ENCODE measurements at places on chromosomes 2 and 18.
A peak's percentile ranks its signal among the peaks of the same experiment; 100 is the strongest.

- no peak for DNase-seq
These were observed 20.4 kb upstream of the NR4A2 start for GRCh38 chr2:156352911-156353310.

DNA sequence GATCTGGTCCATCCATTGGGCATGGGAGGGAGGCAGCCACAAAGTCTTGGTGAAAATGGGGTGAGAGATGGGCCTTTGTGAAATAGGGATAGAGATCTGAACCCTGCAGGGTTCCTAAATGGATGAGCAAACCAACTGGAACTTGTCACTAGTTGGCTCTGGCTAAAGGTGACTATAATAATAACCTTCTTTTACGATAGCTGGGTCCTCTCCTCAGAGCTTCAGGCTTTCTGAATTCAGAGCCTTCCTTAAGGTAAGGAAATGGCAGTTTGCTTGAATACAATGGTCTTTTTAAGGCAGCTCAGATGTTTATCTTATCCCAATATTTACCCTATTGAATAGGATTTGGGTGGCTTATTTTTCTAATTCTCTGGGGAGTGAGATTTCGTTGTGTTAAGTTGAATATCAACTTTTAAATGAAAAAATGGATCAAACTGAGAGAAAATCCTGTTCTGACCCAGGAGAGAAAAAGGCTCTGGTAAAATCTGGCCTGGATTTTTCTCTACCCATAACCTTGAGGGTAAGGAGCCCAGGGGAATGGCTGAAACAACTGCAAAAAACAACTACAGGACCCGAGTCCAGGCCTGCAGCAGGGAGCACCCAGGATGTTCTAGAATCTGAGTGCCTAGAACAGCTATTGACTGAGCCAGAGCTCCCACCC lies 61.1 kb upstream of the CXCR4 start:
- DNase-seq = no peak

DNA sequence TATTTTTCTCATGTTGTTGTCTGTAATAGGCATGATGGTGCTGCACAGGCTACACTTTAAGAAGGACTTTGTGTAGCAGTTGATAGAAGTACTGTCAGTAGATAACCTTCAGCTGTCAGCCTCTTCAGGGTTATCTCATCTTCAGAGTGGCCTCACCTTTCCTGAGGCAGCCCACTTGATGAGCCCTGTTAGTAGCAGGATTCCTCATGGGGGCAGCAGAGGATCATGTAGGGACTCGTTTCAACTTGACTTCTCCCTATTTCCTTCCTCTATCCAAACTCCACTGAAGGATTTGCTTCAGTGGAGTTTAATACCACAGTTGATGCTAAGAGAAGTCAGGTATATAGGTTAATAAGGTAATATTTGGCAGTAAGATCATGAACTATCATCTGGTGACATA lies 530.3 kb upstream of the FSIP2 start:
- DNase-seq = no peak

- DNase-seq = no peak
These were observed 5.8 kb downstream of the TBC1D8 start for GRCh38 chr2:101145406-101145805.

DNA sequence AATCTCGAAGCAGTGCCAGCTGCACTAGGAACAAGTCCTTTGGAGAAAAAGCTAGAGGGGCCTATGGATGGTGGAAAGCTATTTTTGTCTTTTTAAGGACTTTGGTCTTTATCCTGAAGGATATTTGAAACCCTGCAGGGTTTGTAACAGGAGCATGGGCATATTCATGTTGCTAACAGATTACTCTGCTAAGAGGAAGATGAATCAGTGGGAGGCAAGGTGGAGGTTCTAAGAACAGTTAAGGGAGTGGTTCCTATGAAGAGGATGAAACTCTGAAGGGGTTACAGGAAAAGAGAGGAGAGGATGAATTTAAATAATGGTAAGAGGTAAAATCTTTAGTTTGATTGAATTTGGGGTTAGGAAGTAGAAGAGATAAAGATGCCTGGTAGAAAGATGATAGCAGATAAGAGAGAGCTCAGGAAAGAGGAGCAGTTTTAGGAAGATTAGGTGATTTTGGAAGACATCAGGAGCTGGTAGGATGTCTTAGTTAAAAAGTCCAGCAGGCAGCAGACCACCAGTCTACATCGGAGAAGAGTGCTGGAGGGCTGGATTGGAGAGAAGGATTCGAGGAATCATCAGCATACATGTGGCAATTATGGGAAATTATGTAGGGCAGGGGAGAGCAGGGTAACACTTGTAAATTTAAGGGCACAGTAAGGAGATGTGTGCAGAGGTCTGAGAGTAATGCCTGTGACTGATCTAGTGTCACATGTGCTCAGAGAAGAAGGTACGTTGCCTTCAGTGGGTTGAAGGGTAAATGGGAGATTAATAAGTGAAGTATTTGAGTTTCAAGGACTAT lies 39.3 kb upstream of the C1GALT1C1L start:
- DNase-seq = no peak

DNA sequence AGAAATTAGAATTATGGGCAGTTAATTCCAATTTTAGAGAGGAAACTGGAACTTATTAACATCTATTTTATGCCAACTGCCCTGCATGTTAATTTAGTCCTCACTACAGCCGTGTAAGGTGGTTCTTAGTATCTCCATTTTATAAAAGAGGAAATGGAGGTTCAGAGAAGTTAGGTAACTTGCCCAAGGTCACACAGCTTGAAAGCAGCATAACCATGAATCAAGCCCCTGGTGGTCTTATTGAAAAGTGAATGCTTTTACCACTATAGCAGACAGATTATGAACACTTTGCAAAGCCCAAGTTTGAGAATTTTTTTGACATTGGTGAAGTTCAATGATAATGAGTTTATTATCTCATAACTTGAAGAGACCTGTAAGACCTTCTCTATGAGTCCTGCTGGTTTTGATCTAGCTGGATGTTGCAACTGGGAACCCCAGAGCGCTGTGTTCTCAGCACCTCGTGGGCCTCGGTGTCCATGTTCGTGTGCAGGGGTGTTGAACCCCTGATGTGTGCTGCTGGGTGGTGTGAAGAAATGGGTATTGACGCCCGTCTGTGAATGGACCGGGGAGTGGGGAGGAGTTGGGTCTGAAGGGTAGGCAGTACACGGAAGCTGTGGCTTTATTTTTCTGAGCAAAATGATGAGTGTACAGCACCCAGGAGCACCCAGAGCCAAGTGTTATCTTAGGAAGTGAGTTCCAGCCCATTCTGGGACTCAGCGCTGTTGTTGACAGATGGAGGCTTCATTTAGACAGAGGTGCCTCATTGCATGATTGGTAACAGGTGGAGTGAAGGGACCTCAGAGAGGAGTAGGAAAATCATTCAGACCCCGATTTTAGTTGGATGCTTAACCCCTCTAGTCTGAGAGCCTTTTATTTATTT lies 9.7 kb downstream of the GREB1 start:
- DNase-seq = no peak

- no peak for DNase-seq
These were observed 34.0 kb downstream of the TMEM185B start for GRCh38 chr2:120189189-120189588.

DNA sequence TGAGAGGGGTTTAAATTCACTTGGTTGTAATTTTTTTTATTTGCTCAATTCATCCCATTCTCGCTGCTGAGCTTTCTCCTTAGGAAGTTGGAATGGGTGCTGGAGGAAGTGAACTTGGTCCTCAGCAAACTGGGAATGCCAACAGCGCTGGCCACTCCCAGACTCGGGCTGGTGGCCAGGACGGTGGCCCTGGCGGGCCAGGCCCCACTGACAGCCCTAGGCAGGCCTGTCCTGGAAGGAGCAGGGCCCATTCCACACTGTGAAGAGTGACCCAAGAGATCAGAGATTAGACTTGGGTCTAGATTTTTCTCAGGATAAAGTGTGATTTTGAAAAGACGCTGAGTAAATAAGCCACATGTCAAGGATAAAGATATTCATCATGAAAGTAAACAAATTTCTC lies 132.7 kb downstream of the HDAC4 start:
- DNase-seq = no peak

- no peak for DNase-seq
These were observed 368.2 kb downstream of the EPHA4 start for GRCh38 chr2:221203856-221204255.

- no peak for DNase-seq
These were observed 2.1 kb downstream of the FZD5 start for GRCh38 chr2:207767461-207768167.

GRCh38 chr2:67268797-67269196 lies 128.3 kb upstream of the ETAA1 start:
- DNase-seq = no peak

GRCh38 chr2:149782572-149782971 lies 195.0 kb upstream of the MMADHC start:
- no peak for DNase-seq

DNA sequence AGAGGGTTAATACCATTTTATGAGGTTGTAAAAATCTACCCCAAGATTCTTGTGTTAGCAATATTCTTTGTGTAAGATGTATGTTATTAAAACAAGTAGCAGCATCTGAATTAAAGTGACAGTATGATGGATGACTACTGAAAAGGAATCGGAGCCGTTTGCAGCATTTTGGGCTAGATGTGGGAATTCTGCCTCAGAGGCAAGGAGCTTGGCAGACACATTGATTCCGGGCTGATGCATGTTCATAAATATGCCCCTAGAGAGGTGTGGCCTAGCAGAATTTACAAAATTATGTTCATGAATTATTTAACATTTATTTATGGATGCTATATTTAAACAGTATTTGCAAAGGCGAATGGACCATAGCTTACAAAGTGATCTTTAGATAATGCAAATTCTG lies 389.0 kb upstream of the ETAA1 start:
- no peak for DNase-seq

- DNase-seq = no peak
These were observed 29.9 kb downstream of the LYPD1 start for GRCh38 chr2:132640116-132640515.

DNA sequence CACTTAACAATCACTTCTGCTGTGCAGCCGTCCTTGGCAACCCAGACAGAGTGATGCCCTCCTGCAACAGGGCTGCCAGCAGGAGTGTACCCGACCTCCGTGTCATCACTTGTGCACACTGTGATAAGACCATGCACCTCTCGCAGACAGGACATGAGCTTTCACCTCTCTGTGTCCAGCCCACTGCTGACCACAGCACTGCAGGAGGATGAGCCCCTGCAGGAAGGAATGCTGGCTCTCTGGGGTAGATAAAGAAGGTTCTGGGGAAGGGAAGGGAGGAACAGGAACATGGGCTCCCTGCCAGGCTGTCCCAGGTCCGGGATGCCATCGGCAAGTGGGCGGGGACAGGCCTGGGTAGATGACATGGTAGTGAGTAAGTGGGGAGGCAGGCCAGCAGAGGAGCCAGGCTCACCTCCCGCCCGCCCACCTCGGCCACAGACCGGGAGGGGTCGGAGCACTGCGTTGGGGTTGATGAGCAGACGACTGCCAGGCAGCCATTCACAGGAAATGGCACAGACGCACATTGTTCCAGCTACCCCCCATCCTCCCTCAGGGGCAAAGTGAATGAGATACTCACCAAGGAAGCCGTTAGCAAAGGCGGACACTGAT lies 18.6 kb upstream of the COL6A3 start:
- DNase-seq = peak; percentile 74

DNA sequence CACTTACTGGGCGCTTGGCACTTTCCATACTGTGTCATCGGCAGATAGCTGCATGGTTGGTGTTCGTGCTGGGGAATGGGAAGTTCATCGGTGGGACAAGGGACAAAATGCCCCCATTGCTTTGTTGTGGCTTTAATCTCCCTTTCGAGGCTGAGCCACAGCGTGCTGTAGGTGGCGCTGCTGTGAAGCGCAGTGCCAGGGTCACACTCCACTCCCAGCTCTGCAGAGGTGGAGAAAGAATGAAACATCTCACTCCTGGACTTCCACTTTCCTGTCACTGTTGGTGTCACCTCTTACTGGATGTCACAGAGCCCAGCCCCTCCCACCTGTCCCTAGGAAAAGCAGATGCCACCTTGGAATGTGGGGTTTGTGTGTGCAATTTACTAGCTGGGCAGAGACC lies 8.7 kb downstream of the TYMS start:
- no peak for DNase-seq

- DNase-seq = no peak
These were observed 568.1 kb upstream of the CRIM1 start for GRCh38 chr2:35787302-35788031.

GRCh38 chr2:138071720-138072719 lies 107.7 kb downstream of the HNMT start:
- DNase-seq = no peak

- DNase-seq = no peak
These were observed 11.6 kb upstream of the RPRD1A start for GRCh38 chr18:36078751-36079529.

DNA sequence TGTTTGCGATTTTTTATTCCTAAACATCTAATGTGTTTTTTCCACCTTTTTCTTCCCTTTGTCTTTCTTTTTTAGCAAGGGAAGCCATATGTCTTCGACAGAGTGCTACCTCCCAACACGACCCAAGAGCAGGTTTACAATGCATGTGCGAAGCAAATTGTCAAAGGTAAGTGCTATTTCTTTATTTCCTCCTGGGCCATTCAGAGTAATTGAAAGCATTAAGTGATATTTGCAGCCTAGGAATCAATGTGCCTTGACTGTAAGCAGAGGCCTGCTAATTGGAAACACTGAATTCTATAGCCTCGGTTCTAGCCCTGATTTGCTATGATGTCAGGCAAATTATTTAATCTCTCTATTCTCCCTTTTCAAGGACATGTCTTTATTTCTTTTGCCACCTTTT lies 47.0 kb downstream of the KIF5C start:
- DNase-seq = no peak

DNA sequence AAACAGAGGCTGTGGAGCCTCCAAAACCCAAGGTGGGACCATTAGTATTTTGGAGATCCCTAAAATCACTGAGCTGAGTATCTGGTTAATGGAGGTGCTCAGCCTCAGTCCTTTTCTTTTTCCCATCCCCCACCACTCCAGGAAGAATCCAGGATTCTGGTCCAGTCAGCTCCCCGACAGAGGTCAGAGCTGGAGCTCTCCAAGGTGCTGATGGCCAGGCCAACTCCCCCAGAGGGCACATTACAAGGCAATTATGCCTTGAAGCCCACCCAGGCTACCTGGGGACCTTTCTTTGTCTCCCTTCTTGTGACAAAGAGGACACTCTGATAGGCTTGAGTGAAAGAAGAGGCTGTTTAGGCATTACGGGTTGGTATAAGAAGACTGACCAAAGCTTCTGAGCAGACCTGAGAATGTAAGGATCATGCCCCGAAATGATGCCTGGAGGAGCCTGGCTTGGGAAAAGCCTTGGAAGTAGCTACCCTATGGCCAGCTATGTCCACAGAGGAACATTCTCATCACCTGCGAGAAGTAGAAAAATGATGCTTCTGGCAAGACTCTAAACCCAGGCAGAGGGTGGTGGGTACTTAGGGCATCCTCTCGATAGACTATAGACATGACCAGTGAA lies 102.5 kb upstream of the LDAH start:
- no peak for DNase-seq

GRCh38 chr2:173819852-173820251 lies 145.3 kb downstream of the SP3 start:
- DNase-seq = no peak
